ENCODE measurements at places on chromosomes 11 and 22.

- no peak overlapping the region for H3K27ac ChIP-seq
- DNase-seq, result no peak
- H3K4me3 ChIP-seq, result no peak overlapping the region
Observed at GRCh38 chr11:93608364-93608763, 53.1 kb upstream of the CEP295 start.

- no peak overlapping the region for H3K4me3 ChIP-seq
- no peak for DNase-seq
- H3K27ac ChIP-seq, result no peak overlapping the region
- H3K27me3 ChIP-seq, result no peaks in the 10 kb centered on the region
- no peaks in the 10 kb centered on the region for H3K4me1 ChIP-seq
- peaks cover 17% of the 10 kb centered on the region for H3K36me3 ChIP-seq
Observed at GRCh38 chr22:20106205-20106848, 9.6 kb upstream of the RANBP1 start.

GRCh38 chr11:69127081-69127850 is 28.5 kb upstream of the SMIM38 start:
- H3K36me3 ChIP-seq, result peaks cover 6% of the 10 kb centered on the region
- H3K27ac ChIP-seq, result no peak overlapping the region
- no peak for DNase-seq
- H3K27me3 ChIP-seq, result no peaks in the 10 kb centered on the region
- H3K4me1 ChIP-seq, result peaks cover 22% of the 10 kb centered on the region

- H3K27ac ChIP-seq, result no peak overlapping the region
- no peak overlapping the region for H3K4me3 ChIP-seq
- no peak for DNase-seq
- no peaks in the 10 kb centered on the region for H3K36me3 ChIP-seq
- H3K27me3 ChIP-seq, result no peaks in the 10 kb centered on the region
- peaks cover 30% of the 10 kb centered on the region for H3K4me1 ChIP-seq
Observed at GRCh38 chr22:27419473-27419872, 382.1 kb downstream of the MN1 start.

- H3K27ac ChIP-seq, result no peak overlapping the region
- peaks cover 14% of the 10 kb centered on the region for H3K27me3 ChIP-seq
- H3K36me3 ChIP-seq, result no peaks in the 10 kb centered on the region
- H3K4me3 ChIP-seq, result no peak overlapping the region
Observed at GRCh38 chr11:117511931-117512539, 184.4 kb downstream of the CEP164 start.

- no peaks in the 10 kb centered on the region for H3K36me3 ChIP-seq
- H3K4me1 ChIP-seq, result no peaks in the 10 kb centered on the region
- H3K27ac ChIP-seq, result no peak overlapping the region
- DNase-seq, result no peak
- no peak overlapping the region for H3K4me3 ChIP-seq
Observed at GRCh38 chr11:95262994-95263765, 32.2 kb upstream of the SESN3 start.

DNA sequence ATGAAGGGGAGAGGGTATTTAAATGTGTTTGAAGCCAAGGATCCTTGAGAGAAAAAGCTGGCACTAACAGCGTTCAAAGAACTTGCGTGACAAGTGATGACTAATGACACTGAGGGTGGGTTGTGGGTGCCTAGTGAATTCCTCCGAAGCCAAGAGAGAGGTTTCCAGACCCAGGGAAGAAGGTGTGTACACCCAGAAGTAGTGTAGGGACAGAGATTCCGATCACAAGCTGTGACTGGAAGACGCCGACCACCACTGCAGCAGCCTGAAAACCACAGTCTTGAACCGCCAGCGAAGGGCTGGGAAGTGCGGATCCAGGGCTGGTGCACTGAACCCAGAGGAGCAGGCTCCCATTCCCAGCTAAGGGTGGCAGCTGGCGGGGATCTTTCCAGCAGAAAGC is 9.5 kb downstream of the PPARA start:
- peaks cover 5% of the 10 kb centered on the region for H3K4me1 ChIP-seq
- H3K27ac ChIP-seq, result no peak overlapping the region
- peaks cover 2% of the 10 kb centered on the region for H3K36me3 ChIP-seq
- no peaks in the 10 kb centered on the region for H3K27me3 ChIP-seq

GRCh38 chr11:12375720-12376119 is 1.7 kb upstream of the PARVA start:
- H3K4me1 ChIP-seq, result peaks cover 40% of the 10 kb centered on the region
- DNase-seq, result no peak
- peak overlapping the region; percentile 92 for H3K27ac ChIP-seq
- no peak overlapping the region for H3K4me3 ChIP-seq
- H3K36me3 ChIP-seq, result no peaks in the 10 kb centered on the region
- no peaks in the 10 kb centered on the region for H3K27me3 ChIP-seq

DNA sequence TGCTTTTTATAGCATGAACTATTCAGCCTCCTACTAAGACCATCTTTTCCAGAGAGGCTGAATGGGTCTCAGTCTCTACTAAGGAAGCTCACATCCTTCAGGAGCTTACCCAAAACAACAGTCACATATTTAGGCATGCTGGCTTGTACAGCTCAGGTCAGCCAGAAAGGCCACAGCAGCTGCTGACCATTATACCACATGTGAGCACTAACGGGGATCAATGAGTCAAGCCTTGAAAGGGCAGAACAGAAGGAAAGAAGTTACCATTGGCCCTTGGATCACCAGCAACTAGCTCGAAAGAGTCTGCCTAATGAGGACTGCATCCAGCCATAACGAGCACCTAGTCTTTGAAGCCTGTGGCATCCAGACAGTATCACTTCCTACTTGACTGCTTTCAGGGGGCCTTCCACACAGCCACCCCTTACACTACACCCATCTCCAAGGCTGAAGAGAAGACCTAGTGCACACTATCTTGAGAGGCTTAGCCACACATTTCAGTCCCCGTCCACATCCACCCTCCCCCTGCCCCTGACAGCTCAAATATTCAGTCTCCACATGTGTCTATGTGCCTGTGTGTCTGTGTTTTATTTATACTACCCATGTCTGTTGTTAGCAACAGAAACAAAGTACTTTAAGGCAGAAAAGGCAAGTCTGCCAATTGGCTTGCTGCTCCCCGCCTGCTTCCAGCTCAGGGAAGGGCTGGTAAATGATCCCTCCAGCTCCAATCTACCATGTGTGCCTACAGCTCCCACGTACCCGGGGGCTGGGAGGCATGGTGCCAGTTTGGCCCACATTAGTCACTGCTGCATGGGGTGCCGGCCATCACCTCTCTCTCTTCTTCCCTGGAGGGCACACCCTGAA is 95.5 kb downstream of the RPL27A start:
- H3K27ac ChIP-seq, result no peak overlapping the region
- peaks cover 10% of the 10 kb centered on the region for H3K36me3 ChIP-seq
- H3K4me3 ChIP-seq, result no peak overlapping the region
- no peak for DNase-seq
- no peaks in the 10 kb centered on the region for H3K27me3 ChIP-seq

GRCh38 chr11:119990309-119991021 is 147.4 kb downstream of the TRIM29 start:
- no peaks in the 10 kb centered on the region for H3K27me3 ChIP-seq
- DNase-seq, result no peak
- no peak overlapping the region for H3K4me3 ChIP-seq
- no peak overlapping the region for H3K27ac ChIP-seq
- H3K4me1 ChIP-seq, result peaks cover 6% of the 10 kb centered on the region

- H3K27me3 ChIP-seq, result no peaks in the 10 kb centered on the region
- no peak overlapping the region for H3K4me3 ChIP-seq
- H3K36me3 ChIP-seq, result peaks cover 32% of the 10 kb centered on the region
- H3K4me1 ChIP-seq, result peaks cover 10% of the 10 kb centered on the region
Observed at GRCh38 chr22:35802885-35803284, 85.2 kb downstream of the APOL5 start.

GRCh38 chr11:134565343-134565891 is 153.4 kb upstream of the B3GAT1 start:
- H3K27ac ChIP-seq, result no peak overlapping the region
- H3K4me3 ChIP-seq, result no peak overlapping the region
- peaks cover 2% of the 10 kb centered on the region for H3K27me3 ChIP-seq
- no peak for DNase-seq

GRCh38 chr22:43566021-43566420 is 154.2 kb downstream of the MPPED1 start:
- no peak overlapping the region for H3K27ac ChIP-seq
- no peaks in the 10 kb centered on the region for H3K36me3 ChIP-seq
- no peak for DNase-seq
- peaks cover 24% of the 10 kb centered on the region for H3K27me3 ChIP-seq
- no peaks in the 10 kb centered on the region for H3K4me1 ChIP-seq
- H3K4me3 ChIP-seq, result no peak overlapping the region

- DNase-seq, result no peak
- H3K36me3 ChIP-seq, result peaks cover 3% of the 10 kb centered on the region
- H3K4me1 ChIP-seq, result peaks cover 23% of the 10 kb centered on the region
- H3K27ac ChIP-seq, result no peak overlapping the region
- H3K27me3 ChIP-seq, result no peaks in the 10 kb centered on the region
Observed at GRCh38 chr11:66845876-66846212, 2.6 kb downstream of the RCE1 start.

GRCh38 chr11:44532809-44533208 is 32.7 kb upstream of the CD82 start:
- H3K27ac ChIP-seq, result no peak overlapping the region
- no peak for DNase-seq
- H3K27me3 ChIP-seq, result peaks cover 12% of the 10 kb centered on the region
- no peak overlapping the region for H3K4me3 ChIP-seq
- H3K36me3 ChIP-seq, result no peaks in the 10 kb centered on the region
- peaks cover 8% of the 10 kb centered on the region for H3K4me1 ChIP-seq

GRCh38 chr11:83140691-83141455 is 16.1 kb upstream of the PCF11 start:
- peaks cover 5% of the 10 kb centered on the region for H3K4me1 ChIP-seq
- H3K27me3 ChIP-seq, result no peaks in the 10 kb centered on the region
- H3K27ac ChIP-seq, result no peak overlapping the region
- DNase-seq, result no peak

DNA sequence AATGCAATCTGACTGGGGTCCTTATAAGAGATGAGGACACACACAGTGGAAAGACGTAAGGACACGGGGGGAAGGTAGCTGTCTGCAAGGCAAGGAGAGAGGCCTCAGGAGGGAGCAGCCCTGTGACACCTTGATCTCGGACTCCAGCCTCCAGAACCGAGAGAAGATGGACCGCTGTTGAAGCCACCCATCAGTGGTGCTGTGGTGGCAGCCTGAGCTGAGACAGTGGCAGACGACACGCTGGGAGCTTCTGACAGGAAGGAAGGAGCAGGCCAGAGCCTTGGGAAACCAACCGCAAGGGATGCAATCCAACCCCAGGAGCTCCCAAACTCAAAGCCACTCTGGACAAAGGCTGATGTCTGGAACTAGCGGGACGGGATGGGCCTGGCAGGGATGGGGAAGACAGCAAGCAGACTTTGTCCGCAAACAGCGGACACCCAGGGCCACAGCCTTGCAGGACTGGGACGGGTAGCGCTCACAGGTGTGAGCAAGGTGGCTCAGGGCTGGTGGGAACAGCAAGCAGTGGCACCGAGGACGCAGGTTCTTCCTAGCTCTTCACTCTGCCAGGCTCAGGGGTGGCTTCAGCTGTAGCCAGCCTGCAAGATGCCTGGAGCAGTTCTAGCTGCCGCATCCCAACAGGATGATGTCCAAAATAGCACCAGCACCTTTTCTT is 10.9 kb downstream of the LTO1 start:
- no peak overlapping the region for H3K27ac ChIP-seq
- H3K4me3 ChIP-seq, result no peak overlapping the region
- no peaks in the 10 kb centered on the region for H3K27me3 ChIP-seq
- peaks cover 6% of the 10 kb centered on the region for H3K4me1 ChIP-seq
- DNase-seq, result no peak

GRCh38 chr11:31779374-31779791 is 31.7 kb downstream of the PAX6 start:
- H3K27ac ChIP-seq, result no peak overlapping the region
- no peak for DNase-seq

- DNase-seq, result no peak
- no peaks in the 10 kb centered on the region for H3K27me3 ChIP-seq
- no peaks in the 10 kb centered on the region for H3K4me1 ChIP-seq
- no peaks in the 10 kb centered on the region for H3K36me3 ChIP-seq
Observed at GRCh38 chr11:43035086-43035485, 276.7 kb upstream of the API5 start.

DNA sequence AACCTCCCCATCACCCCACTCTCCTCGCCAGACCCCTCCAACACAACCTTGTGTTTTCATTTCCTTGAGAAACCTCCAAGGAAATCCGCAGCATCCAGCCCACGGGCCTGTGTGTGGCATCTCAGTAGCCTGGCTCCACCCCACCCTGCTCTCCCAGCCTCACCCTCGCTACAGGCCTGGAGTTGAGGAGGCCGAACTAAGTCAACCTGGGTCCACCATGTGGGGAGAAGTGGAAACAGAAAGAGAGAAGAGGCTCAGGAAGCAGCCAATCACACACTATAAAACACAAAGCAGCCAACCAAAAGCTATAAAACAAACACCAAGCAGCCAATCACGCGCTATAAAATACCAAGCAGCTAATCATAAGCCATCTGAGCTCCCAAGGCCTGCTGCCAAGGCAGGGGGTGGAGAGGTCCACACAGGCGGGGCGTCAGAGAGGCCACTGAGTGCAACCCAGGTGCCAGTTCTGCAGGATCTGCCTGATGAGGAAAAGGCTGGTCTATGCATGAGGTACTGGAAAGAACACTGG is 72.0 kb downstream of the MICAL3 start:
- DNase-seq, result no peak
- H3K27ac ChIP-seq, result no peak overlapping the region
- H3K27me3 ChIP-seq, result no peaks in the 10 kb centered on the region
- no peak overlapping the region for H3K4me3 ChIP-seq
- H3K36me3 ChIP-seq, result no peaks in the 10 kb centered on the region

DNA sequence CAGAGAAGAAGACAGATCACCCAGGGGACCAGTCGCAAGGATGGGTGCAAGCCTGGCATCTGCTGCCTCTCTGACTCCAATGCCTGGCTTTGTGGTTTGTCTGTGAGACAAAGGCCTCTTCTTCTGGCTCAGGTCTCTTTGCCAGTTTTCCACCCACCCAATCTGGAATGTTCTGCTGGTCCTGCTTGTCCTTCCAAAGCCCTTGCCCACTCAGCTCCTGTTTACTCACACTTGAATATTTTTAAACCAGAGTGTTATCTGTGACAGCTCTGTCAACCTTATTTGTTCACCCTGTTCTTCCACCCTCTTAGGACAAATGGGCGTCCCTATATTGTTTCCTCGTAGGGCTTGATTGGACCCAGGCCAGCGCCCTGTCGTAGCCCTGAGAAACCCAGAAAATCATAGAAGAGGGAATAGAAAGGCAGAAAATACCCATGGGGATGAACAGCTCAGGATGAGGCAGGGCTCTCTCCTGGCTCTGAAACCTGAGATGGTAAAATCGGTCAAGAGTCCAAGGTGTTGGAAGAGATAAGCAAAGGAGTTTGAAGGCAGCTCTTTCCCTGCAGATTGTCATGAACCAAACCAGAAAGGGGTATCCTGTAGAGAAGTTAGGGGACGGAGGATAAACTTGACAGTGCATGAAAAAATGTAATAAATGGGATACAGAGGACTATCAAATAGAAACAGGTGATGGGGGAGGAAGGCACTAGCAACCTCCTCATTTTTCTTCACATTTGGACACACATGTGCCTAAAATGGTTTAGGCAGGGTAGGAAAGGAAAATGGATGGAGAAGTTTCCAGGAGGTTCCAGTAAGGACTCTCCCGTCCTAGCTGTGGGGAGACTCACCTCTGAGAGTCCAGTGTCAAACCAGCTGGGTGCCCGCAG is 651 bp downstream of the CRYAB start:
- H3K36me3 ChIP-seq, result no peaks in the 10 kb centered on the region
- H3K27me3 ChIP-seq, result peaks cover 2% of the 10 kb centered on the region
- H3K4me1 ChIP-seq, result peaks cover 27% of the 10 kb centered on the region
- H3K4me3 ChIP-seq, result no peak overlapping the region
- H3K27ac ChIP-seq, result peak overlapping the region; percentile 78

- peaks cover 4% of the 10 kb centered on the region for H3K4me1 ChIP-seq
- H3K36me3 ChIP-seq, result no peaks in the 10 kb centered on the region
- no peaks in the 10 kb centered on the region for H3K27me3 ChIP-seq
Observed at GRCh38 chr11:130478881-130479280, 30.4 kb downstream of the ADAMTS15 start.

Measured in mesothelial cell of epicardium (in vitro differentiated cells).